Muscle of leg (tissue), 16 donors: ENCODE measurements at places on chromosomes 2 and 18. TPM values are rescaled to one million over a fixed set of nuclear protein-coding genes. Genes with fewer than 3 reads are reported as not detected.

GRCh38 chr2:112995346-112995920 is 9.8 kb upstream of the IL36A start:
- DNase-seq = no peak

DNA sequence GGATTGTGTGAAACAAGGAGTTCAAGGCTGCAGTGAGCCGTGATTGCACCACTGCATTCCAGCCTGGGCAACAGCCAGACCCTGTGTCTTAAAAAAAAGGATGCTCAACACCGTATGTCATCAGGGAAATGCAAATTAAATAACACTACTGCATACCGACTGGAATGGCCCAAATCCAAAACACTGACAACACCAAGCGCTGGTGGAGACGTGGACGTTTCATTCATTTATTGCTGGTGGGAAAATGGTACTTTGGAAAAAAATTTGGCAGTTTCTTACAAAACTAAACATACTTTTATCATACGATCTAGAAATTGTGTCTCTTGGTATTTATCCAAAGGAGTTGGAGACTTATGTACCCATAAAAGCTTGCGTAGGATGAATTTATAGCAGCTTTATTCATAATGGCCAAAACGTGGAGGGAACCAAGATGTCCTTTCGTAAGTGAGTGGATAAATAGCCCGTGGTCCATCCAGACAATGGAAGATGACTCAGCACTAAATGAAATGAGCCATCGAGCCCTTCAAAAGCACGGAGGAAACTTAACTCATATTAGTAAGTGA is 24.2 kb downstream of the NEU4 start:
- peak; percentile 8 for DNase-seq

DNA sequence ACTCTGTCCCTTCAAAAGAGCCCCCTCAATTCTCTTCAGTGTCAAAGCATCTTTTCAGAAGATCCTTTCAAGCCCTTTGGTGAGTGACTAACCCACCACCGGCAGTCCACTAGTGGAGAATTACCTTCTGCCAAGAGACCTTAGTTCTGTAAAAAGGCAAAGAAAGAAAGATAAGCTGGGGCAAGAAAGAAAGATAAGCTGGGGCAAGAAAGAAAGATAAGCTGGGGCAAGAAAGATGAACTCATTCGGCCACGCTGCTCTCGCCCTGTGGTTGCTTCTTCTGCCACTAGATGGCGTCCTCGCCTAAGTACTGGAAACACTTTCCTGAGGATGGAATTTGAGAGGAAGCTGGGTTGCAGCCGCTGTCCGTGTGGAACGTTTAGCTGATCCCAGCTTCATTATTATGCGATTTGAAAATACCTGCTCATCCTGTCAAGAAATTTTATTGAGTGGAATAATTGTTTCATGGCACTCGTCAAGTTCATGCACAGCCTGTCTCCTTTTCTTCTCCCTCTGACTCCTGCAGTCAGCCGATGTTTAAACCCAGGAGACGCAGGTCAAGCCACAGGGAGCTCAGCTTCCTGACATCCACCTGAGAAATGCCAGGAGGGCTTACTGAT is 17.3 kb upstream of the ANXA4 start:
- peak; percentile 89 for DNase-seq

BUB1 gene
- total RNA-seq = 9.0 TPM

GRCh38 chr2:39584283-39584965 is 81.3 kb upstream of the TMEM178A start:
- peak; percentile 31 for DNase-seq

GRCh38 chr2:27954221-27954673 is 63.7 kb downstream of the BABAM2 start:
- peak; percentile 72 for DNase-seq

MAP2 gene
- total RNA-seq = 5.7 TPM

GRCh38 chr2:205077159-205077558 is 531.9 kb downstream of the PARD3B start:
- DNase-seq = no peak

- DNase-seq = no peak
Measured at GRCh38 chr2:241897231-241897916, 27.8 kb downstream of the RTP5 start.

DNA sequence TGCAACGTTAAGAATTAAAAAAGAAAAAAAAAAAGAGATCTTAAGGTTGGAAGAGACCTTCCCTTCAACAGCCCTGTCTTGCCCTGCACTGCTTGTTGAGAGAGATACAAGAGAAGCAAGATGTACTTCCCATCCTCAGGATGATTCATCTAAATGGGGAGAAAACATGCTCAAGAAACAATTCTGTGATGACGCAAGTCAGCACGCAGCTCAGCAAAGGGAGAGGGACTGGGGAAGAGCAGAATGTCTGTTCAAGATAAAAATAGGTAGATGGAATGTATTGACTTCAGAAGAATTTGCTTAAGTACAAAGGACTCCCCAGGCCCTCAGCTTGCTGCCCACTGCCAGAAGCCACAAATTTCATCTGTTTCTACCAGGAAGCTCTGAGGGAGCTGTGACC is 198.2 kb upstream of the SPRED2 start:
- DNase-seq = no peak

AAK1 gene
- 16.6 TPM for total RNA-seq

MC2R gene
- 0.18 TPM for total RNA-seq

DNA sequence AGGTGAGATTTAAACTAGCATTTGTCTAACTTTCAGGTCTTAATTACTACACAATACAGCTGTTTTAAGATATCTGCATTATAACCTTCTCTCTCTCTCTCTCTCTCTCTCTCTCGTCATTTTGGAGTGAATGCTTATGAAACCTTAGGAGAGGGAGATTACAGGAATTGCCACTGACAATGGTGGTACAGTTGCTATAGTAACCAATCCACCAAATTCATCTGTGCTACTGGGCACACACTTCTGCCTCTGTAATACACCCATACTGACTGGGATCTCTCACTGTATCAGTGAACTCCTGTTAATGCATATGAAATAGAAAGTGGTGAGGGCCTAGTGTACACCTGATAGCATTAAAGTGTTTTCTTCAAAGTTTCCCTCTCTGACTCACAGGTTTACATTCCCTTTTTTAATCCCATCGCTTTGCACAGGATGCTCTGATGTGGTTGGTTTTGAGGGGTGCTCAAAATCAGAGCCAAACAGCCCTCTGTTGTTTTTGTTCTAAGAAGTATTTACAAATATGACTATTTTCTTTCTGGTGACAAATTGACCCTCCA is 13.1 kb downstream of the KLHL14 start:
- DNase-seq = no peak

- peak; percentile 71 for DNase-seq
Measured at GRCh38 chr2:234135750-234136221, 85.3 kb downstream of the SPP2 start.

DNA sequence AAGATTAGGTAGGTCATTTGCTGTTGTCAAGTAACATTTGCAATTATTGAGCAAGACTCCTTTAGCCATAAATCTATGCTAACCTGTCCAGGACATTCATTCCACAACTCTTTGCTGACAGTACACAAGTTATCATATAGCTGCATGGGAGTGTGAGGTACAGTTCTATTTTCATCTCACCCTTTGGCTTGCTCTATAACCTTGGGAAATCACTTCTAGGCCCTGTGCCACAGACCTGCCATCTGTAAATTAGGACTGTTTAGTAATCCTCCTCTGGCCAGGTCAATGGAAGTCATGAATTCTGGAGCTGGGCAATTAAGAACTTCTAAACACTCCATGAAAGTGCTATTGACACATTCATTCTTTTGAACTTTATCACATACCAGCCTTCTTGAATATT is 34.6 kb upstream of the PAIP2B start:
- DNase-seq = peak; percentile 7

EVA1A gene
- 6.9 TPM for total RNA-seq

DNA sequence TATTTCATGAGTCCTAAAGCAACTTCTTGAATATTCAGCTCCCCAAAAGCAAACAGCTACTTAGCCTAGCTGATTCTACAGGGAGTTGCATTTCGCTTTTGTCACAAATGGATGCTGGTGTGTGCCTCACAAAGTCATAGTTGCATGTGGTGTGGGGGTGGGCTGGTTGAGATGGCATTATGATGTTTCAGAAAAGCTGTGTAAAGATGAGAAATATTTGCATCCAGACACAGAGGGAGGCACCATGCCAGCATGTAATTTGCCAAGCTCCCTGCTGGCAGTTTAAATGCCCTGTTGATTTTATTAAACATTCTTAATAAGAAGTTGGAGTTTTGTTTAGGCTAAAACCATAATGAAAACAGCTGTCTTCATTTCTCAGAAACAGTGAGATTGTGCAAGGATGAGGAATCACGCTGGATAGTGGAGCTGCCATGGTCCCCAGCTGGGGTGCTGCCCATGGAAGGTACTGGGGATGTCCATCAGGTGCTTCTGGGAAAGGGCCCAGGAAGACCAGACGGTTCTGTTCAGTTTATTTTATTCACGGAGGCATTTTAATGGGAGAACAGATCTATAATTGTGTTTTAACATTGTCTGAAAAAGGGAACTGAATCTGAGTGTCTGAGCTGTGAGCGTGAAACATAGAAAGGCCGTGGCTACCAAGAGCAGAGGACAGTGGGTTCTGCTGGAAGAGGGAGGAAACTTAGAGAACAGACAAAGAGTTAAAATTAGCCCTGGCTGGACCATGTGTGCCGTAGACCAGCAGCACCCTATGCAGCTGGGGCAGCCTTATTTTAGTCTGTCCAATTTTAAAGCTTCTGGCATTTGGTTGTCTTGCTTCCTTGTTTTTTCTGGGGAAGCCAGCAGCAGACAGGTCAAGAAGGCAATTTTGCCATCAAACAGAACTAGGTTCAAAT is 177.1 kb downstream of the FAM210A start:
- DNase-seq = peak; percentile 55

DNA sequence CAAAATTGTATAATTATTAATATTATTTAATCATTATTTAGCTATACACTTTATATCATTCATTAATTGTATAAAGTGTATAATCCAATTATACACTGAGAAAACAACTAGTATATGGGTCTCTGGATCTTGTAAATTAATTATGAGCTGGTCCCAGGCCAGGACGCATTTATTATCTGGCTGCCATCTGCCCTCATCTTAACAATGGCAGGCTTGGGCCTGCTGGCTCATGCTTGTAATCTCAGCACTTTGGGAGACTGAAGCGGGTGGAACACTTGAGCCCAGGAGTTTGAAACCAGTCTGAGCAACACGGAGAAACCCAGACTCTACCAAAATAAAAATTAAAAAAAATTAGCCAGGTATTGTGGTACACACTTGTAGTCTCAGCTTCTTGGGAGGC is 502.2 kb upstream of the NRXN1 start:
- DNase-seq = no peak

KIF5C gene
- total RNA-seq = 0.66 TPM

- no peak for DNase-seq
Measured at GRCh38 chr18:9482790-9483189, 7.5 kb downstream of the RALBP1 start.

DNA sequence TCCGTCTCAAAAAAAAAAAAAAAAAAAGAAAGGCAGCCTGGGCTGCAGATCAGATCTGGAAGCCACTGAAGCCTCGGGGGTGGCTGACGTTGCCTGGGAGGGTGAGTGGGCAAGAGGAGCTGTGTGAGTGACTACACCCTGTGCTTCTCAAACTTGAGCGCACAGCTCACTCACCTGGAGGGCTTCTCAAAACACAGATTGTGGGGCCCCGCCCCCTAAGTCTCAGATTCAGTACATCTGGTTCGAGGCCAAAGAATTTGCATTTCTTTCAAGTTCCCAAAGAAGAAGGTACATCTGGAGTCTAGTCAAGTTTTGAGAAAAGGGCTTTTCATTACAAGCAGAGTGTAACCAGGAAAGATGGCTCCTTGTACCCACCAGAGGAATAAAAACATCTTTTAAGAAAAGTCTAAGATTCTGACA is 97.7 kb upstream of the CAB39 start:
- no peak for DNase-seq
